Astrocyte (in vitro differentiated cells and primary cell): ENCODE measurements at places on chromosomes 6 and 20.

DNA sequence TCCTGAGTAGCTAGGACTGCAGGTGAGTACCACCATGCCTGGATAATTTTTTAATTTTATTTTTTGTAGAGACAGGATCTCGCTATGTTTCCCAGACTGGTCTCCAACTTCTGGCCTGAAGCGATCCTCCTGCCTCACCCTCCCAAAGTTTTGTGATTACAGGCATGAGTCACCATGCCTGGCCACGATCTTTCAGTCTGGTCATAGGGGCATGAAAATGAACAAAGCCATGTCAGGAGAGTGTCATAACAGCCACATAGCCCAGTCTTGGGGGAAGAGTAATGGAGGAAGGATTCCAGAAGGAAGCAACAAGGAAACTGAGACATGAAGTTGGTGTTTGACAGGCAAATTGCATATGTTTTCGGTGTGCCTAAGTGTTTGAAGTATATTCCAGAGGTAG is 17.0 kb upstream of the SNX3 start:
- DNase-seq = no peak

- DNase-seq = no peak
These were observed at the start of gene PTCRA for GRCh38 chr6:42915732-42916131. Gene PTCRA (plus strand): TSS chr6:42916053. CDS start chr6:42916070, 17 bp downstream.

GRCh38 chr20:63740070-63740626 is 572 bp downstream of the SLC2A4RG start:
- DNase-seq = no peak

DNA sequence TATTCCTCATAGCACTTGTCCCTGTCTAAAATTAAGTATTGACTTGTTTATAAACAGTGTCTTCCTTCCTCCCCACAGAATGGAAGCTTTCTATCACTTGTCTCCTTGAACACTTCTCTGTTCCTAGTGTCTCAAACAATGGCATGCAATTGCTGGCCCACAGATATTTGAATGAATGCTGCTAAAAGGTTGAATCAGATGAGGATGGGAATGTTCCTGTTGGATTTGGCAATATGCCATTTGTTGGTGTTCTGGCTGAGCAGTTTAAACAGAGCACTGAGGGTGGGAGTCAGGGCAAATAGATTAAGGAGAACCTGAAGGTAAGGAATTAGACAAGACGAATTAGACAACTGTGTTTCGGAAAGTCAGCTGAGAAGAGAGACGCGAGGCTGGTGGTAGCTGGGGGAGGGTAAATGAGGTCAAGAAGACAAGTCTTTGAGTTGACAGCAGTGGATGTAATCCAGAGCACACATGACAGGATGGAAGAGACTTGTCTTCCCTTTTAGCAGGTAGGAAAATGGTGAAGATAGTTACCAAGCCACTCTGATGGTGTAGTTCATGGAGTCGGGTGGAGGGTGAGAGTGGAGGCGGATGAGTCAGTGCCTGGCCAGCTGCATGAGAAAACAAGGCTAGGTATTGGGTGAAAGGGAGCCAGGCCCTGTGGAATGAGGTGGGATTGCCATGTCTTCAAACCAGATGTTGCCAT is 58.3 kb upstream of the GNRH2 start:
- DNase-seq = peak; percentile 66

- DNase-seq = no peak
These were observed 293.7 kb downstream of the BTBD3 start for GRCh38 chr20:12211361-12211760.

DNA sequence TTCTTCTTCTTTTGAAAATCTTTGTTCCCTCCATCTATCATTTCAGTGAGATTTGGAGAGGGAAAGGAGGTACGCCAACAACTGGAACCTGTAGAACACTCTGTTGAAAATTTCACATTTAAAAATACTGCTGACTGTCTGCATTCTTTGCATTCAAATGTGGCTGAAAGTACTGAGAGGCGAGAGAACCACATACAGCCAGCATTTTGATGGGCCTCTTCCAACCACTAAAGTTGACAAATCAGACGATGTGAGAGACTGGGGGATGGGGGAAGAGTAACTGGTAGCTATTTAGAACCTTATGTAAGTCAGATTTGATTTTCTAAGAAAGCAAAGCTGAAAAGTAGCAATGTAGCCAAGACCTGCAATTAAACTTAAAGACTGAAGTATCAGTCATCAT is 77.5 kb downstream of the FKBP5 start:
- DNase-seq = peak; percentile 87

GRCh38 chr6:105791583-105792318 is 294.4 kb upstream of the PRDM1 start:
- DNase-seq = no peak

GRCh38 chr20:33697129-33697528 is 10.9 kb upstream of the E2F1 start:
- peak; percentile 67 for DNase-seq
